Lung microvascular endothelial cell (primary cell): ENCODE measurements at places on chromosomes 3 and 15. TPM values are rescaled to one million over a fixed set of nuclear protein-coding genes. Genes with fewer than 3 reads are reported as not detected.

The TRH gene
- total RNA-seq, result not detected in 2 replicates

The SPINK8 gene
- not detected in 2 replicates for total RNA-seq

The HEXA gene
- total RNA-seq, result 58.0 and 62.3 TPM in 2 replicates

The CHRD gene
- total RNA-seq, result 0.20 and 0.22 TPM in 2 replicates

The TEX55 gene
- total RNA-seq, result not detected in 2 replicates

The HTD2 gene
- 4.4 and 5.6 TPM in 2 replicates for total RNA-seq

The ATP13A5 gene
- total RNA-seq, result not detected in 2 replicates

The SMCO1 gene
- total RNA-seq, result not detected in 2 replicates

The POC1A gene
- 4.0 and 8.7 TPM in 2 replicates for total RNA-seq

The NAA80 gene
- 3.1 and 3.6 TPM in 2 replicates for total RNA-seq

The SLC12A1 gene
- not detected in 2 replicates for total RNA-seq

The CHRNA5 gene
- total RNA-seq, result 1.8 and 2.4 TPM in 2 replicates

- DNase-seq, result no peak
Observed at GRCh38 chr3:124273651-124274050, 281.7 kb upstream of the ROPN1 start.

DNA sequence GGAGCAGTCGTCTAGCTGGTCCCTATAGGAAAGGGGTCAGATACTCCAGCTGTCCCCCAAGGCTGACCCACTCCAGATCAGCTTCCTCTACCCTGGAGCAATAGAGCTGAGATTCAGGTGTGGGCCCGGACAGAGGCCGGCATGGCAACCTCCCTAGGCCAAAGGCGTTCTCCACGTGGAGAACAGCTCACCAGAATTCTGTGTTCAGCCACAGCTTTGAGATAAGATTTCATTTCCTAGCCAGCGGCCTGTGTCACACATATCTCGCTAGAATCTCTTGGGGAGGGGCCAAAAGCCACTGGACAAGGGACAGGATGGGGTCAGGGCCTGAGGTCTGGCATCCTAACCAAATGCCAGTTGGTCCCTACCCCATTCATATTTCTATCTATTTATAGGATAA lies 20.1 kb downstream of the SRGAP3 start:
- no peak for DNase-seq

DNA sequence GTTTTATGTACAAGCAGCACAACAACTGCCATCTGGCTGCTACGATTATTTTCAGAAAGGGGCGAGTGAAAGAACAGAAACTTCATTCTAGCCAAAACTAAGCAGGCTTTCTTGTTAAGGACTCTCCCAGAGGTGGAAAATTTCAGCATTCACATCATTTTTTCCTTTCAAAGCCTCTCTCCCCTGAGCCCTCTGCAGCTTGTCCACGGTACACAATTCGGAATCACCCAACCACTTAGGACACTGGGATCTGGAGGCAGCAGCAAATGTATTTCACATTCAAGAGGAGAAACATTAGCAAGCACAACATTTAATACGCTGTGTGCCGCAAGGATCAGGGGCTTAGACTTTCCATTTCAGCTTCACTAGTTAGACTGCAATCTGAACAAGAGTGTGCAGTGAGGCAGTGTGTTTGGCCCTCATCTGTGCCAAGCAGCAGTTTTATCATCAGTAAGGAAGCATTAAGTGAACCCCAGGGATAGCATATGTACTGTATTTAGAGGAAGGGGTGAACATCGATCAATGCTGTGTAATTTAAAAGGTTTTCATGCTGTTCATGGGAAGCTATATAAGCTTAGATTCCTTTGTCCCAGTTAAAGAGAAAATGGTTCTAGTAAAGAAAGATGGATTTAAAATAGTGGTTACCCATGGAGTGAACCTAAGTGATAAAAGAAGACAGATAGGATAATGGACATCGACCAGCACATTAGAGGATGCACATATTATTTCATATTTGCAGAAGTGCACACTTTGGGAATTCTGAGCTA lies 504.9 kb downstream of the TBL1XR1 start:
- no peak for DNase-seq

DNA sequence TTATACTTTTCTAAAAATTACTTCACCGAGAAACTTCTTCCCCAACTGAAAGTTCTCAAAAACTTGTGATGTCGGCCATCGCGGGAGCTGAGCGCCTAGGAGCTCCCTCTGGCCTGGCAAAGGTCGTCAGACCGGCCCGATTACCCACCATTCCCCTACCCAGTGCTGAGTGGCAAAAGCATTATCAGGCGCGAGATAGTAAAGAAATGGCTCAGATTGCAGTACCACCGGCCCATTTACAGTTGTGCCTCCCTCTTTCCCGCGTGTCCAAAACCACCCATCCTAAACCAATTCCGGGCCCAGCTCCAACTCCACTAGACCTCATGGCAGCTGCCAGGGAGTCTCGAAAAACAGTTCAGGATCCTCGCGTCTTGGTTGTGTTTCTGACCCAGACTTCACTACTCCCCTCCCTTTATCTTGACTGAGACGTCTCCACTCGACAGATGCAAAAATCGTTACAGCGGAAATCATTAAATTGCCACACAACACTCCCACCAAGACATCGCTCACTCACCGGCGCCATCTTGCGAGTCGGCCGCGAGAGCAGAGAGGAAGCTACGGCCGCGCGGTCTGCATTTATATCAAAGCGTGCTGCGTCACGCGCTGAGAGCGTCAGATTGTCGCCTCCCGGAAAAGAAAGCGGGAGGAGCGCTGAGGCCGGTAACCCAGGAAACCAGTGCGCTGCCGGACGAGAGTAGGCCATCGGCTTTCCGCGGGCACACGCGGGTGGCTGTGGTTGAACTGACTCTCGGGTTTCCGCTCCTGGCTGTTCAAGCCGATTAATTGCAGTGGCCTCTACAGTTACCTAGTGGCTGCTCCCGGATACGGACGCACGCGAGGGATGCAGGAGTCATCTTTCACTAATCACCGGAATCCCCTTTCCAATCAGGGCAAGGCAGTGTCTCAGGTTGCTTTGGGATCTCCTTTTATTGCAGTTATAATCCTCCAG lies at the start of gene RPL22L1:
Gene RPL22L1 (minus strand): TSS at position 551 of the 949 bp plus-strand sequence. CDS start 28 bp downstream, at position 523.
- DNase-seq, result peak; percentile 95

DNA sequence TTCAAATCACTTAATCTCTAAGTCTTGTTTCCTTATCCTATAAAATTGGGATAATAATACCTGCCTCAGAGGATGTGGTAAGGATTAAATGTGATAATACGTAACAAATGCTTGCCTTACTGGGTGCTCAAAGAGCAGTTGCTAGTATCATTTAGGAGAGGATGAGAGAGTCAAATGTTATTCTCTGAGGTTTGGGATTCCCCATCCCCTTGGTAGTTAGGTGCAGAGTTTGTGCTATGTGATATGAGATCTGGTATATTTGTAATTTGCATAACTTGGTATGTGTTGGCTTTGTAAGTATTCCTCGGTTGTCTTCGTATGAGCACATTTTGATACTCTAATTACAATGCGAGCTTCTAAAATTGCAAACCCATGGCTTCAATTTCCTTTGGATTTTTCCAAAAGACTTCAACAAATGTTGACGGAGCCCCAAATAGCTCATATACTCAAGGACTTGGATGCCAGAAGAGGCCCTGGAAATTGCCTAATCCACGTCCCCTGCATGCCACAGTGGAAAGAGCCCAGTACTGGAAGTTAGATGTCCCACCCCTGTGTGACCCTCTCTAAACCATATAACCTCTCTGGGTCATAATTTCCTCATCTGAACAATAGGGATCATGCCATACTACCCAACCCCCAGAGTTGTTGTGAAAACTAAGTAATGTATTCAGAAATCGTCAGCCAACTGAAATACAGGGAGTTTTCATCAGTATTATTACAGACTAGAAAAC lies 85.0 kb downstream of the FBN1 start:
- peak; percentile 90 for DNase-seq

- no peak for DNase-seq
Observed at GRCh38 chr15:62454567-62455172, 289.6 kb upstream of the C2CD4B start.

GRCh38 chr3:14145670-14146380 lies 21.0 kb downstream of the TMEM43 start:
- DNase-seq, result no peak

DNA sequence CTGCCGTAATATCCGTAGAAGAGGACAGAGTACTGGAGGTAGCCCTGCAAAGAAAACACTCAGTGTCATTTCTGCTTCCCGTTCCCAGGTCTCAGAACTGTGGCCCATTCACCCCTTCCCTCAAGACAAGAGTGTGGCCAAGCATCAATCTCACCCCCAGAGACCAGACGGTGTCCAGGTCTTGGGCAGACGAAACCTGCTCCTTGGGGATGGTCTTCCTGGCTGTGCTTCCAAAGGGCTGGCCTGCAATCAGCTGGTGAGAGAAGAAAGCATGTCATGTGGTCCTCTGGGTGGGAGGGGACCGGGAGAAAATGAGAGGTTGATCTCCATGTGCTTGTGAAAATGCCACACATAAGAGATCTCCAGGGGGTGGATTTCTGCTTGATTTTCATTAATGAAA lies 15.8 kb downstream of the TMC3 start:
- DNase-seq, result no peak

DNA sequence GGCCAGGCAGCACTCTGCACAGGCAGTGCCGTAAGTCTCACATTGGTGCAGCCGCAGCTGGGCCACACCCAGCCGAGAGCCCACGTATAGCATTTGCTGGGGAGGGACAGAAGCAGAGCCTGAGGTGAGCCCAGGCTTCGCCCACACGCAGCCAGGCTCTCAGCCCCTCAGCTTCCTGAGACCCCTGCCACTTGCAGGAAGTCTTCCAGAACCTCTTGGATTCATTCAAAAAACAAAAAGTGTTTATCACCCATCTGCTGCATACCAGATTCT lies 6.9 kb downstream of the SEMA3G start:
- no peak for DNase-seq

GRCh38 chr15:69478259-69478781 lies 25.7 kb downstream of the RPLP1 start:
- DNase-seq, result peak; percentile 66
